ENCODE measurements at places on chromosomes 6 and 20. TPM values are rescaled to one million over a fixed set of nuclear protein-coding genes. Genes with fewer than 3 reads are reported as not detected.
A peak's percentile ranks its signal among the peaks of the same experiment; 100 is the strongest.

Gene RNF39
- 2.5 TPM for total RNA-seq

- H3K36me3 ChIP-seq = no peaks in the 10 kb centered on the region
- H3K4me3 ChIP-seq = no peak overlapping the region
- H3K27me3 ChIP-seq = no peaks in the 10 kb centered on the region
- H3K4me1 ChIP-seq = no peaks in the 10 kb centered on the region
Observed at GRCh38 chr6:141354191-141354955, 778.4 kb upstream of the GJE1 start.

Gene NR2E1
- total RNA-seq = not detected

DNA sequence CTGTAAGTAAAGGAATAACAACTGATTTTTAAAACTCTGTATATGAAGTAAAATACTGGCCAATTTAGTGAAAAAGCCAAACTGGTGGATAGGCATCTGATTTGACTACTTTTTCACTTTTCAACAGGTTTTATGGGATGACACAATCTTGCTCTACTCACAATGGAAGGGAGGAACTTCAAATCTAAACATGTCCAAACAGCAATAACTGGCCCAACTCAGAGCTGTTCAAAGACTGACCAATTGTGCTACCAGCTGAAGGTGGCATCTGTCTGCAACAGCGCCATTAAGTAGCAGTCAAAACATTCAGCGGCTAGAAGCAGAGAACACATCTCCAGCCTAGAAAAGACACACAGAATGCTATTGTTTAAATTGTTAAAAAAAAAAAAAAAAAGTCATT, 44.6 kb downstream of the SESN1 start:
- no peak overlapping the region for H3K27ac ChIP-seq
- peaks cover 14% of the 10 kb centered on the region for H3K4me1 ChIP-seq
- no peak overlapping the region for H3K4me3 ChIP-seq
- no peaks in the 10 kb centered on the region for H3K36me3 ChIP-seq

Gene OGFR
- 69.4 TPM for total RNA-seq

GRCh38 chr6:45630314-45630713, 252.6 kb upstream of the SUPT3H start:
- no peaks in the 10 kb centered on the region for H3K4me1 ChIP-seq
- no peak overlapping the region for H3K27ac ChIP-seq
- H3K4me3 ChIP-seq = no peak overlapping the region
- no peaks in the 10 kb centered on the region for H3K36me3 ChIP-seq

DNA sequence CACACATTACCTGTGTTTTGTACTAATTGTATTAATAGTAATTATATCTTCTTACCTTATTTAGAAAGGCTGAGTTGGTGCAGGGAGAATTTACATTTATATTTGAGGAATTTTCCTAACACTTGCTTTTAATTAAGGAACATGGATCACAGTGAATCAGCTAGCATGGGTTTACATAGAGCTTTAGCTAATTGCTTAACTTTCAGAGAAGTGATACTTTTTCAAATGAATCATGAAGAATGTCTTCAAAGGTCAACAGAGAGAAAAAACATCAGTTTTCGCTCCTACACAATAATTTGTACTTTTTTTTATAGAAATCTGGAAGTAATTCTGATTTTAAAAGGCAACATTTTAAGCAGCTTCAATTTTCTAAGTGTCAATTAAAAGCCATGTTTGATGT, 195.0 kb upstream of the HEY2 start:
- no peak overlapping the region for H3K27ac ChIP-seq
- no peaks in the 10 kb centered on the region for H3K27me3 ChIP-seq
- no peaks in the 10 kb centered on the region for H3K4me1 ChIP-seq
- H3K36me3 ChIP-seq = no peaks in the 10 kb centered on the region
- no peak for DNase-seq
- no peak overlapping the region for H3K4me3 ChIP-seq

Gene KCNQ2
- not detected for total RNA-seq

Gene CD24
- 33.1 TPM for total RNA-seq

Gene C6orf132
- total RNA-seq = 13.5 TPM

- H3K4me1 ChIP-seq = no peaks in the 10 kb centered on the region
- H3K27me3 ChIP-seq = no peaks in the 10 kb centered on the region
- H3K36me3 ChIP-seq = no peaks in the 10 kb centered on the region
- no peak overlapping the region for H3K4me3 ChIP-seq
Observed at GRCh38 chr6:44676246-44676790, 288.8 kb downstream of the CDC5L start.

- H3K36me3 ChIP-seq = no peaks in the 10 kb centered on the region
- no peak for DNase-seq
- H3K27ac ChIP-seq = no peak overlapping the region
- H3K27me3 ChIP-seq = no peaks in the 10 kb centered on the region
- H3K4me1 ChIP-seq = peaks cover 4% of the 10 kb centered on the region
- H3K4me3 ChIP-seq = no peak overlapping the region
Observed at GRCh38 chr6:113690281-113691259, 166.6 kb upstream of the MARCKS start.

DNA sequence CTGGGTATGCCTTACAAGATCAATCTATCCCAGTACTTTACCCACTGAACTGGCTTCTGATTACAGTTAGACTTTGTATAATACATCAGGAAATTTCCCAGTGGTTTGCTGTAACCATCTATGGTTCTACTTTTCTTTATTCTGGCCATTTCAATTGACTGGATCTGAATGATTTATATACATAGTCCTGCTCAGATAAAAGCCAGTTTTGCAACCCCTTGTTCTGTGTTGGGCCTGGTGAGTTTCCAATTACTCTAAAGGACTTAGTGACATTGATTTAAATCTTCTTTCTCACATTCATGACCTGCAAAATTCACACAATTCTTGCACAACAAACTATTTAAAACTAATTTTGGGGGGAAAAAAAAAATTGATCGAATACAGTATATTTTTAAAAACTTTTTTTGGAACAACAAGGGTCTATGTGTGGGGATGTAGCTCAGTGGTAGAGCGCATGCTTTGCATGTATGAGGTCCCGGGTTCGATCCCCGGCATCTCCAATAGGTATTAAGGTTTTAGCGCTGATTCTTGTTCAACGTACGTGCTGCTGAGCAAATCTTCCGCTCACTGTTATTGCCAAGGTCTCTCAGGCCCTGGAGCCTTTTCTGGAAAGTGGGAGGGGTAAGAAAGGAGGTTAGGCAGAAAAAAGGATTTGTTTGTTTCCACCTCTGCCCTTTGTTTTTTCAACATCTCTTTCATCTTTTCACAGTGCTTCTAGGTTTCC, 117.5 kb downstream of the GPX5 start:
- H3K4me3 ChIP-seq = no peak overlapping the region
- peaks cover 17% of the 10 kb centered on the region for H3K27me3 ChIP-seq
- H3K4me1 ChIP-seq = no peaks in the 10 kb centered on the region
- no peak overlapping the region for H3K27ac ChIP-seq

GRCh38 chr6:111552241-111552744, 53.4 kb downstream of the TRAF3IP2 start:
- no peak for DNase-seq
- peak overlapping the region; percentile 61 for H3K27ac ChIP-seq
- H3K4me1 ChIP-seq = peaks cover 25% of the 10 kb centered on the region

Measured in lower lobe of right lung (tissue), 2 donors.